ENCODE measurements at places on chromosomes 12 and 14.
A peak's percentile ranks its signal among the peaks of the same experiment; 100 is the strongest.

DNA sequence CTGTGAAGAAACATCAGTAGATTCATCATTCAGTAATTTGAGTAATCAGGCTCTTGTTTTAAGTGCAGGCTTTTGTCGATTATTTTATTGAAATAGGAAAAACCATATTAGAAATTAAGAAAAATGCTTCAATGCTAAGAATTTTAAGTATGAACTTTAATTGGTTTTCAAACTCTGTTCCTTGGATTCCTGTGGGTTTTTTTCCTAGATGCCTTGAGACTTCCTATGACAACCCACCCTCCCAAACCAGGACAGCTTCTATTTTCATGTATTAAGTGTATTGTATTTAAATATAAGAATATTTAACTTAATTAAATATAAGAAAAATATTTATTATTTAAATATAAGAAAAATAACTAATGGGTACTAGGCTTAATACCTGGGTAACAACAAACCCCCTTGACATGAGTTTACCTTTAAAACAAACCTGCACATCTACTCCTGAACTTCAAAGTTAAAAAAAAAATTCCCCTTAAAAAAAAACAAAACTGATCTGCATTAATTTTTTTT is 3.0 kb downstream of the ARHGAP5 start:
- DNase-seq: no peak

GRCh38 chr12:70267550-70267949 is 24.3 kb downstream of the CNOT2 start:
- no peak for DNase-seq

DNA sequence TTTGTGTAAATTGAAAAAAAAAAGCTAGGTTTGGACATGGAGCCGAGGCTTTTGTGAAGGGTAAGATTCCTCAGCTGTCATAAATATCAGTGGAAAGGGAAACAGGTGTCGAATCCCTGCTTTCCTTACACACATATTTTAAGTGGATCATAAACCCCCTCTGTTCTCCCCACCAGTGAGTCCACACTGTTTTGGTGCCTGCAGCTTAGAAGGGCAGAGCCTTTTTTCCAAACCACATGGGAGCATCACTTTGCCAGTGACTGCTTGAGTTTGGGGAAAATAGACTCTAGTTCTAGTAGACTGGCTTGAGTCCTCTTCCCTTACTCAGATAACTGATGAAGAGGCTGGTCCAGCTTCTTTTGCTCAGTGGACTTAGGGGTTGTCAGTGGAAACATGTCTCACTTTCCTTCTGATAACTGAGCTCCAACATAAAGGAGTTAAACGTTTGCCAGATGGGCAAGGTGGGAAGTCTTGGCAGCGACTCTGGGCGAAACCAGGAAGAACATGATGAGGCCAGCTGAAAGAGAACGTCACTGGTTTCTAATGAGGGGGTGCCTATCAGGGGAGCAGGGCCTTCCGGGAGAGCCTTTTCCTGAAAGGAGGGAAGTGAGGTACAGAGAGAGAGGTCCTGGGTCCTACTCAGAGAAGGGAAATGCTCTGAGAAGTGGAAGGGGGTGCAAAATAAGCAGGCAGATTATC is 168.1 kb upstream of the PARP11 start:
- DNase-seq: no peak

DNA sequence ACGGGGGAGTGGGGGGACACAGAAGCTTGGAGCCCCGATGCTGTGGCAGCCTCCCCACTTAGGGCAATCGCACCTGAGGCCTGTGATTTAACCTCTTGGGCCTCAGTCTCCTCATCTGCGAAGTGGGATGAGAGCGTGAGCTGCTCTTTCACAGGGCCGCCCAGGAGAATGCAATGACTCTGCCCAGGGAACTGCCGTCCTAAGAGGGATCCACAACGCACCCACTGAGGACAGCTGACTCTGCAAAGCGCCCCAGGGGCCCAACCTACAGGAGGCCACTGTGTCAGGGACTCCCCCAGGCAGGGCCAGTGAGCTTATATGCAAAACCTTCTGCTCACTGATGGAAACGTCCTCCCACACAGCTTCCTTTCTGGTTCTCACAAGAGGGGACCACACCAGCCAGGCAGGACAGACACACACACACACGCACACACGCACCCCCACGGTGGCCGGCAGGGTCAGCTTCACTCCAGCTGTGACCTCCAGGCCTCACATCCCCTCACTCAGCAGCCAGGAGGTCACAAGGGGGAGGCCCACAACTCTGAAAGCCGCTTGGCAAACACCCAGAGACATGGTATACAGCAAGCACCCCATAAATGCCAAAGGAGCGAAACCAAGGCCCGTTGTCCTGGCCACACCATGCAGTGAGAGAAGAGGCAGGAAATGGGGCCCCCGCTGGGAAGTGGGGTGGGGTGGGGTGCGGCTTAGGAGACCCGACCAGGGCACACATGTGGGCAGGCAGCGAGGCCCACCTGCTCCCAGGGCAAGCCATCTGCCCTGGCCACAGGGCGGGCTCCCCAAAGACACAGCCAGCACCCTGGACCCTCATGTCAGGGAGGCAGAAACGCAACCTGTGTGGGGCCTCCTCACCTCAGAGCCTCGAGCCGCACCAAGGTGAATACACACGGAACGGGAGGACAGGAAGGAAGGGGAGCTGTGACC is 73.3 kb downstream of the NCOR2 start:
- DNase-seq: peak; percentile 74

- no peak for DNase-seq
These were observed 110.6 kb downstream of the TTC8 start for GRCh38 chr14:88935083-88935482.

DNA sequence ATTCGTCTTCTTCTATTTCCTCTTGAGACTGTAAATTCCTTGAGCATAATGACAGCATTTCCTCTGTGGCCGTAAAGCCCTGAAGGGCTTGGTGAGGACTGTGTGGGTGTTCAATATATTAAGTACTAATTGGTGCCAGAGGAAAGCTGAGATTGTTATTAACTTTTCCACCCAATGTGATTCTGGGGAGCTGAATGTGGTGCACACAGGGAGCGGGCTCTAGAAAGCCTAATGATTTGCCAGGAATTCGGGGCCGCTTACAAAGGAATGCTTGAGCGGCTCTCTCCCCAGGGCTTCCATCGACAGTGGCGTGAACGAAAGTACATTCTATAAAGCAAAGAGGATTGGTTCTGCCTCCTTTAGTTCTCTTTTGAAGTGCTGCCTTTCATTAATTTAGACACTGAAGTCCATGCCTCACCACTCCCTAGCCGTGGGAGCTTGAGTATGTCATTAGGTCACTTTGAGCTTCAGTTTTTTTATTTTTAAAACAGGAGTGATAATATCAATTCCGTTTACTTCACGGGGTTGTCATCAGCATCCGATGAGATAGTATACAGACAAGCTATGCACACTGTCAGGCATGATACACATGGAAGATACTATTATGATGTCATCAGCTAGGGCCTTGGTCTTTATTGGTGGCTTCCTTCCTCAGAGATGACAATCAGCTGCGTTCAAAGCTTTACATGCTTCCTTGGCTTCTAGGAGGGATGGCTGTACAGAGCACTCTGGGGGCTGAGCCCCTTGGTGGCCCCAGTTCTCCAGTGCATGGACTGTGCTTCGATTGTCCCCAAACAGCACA is 11.0 kb upstream of the GSG1 start:
- DNase-seq: no peak

DNA sequence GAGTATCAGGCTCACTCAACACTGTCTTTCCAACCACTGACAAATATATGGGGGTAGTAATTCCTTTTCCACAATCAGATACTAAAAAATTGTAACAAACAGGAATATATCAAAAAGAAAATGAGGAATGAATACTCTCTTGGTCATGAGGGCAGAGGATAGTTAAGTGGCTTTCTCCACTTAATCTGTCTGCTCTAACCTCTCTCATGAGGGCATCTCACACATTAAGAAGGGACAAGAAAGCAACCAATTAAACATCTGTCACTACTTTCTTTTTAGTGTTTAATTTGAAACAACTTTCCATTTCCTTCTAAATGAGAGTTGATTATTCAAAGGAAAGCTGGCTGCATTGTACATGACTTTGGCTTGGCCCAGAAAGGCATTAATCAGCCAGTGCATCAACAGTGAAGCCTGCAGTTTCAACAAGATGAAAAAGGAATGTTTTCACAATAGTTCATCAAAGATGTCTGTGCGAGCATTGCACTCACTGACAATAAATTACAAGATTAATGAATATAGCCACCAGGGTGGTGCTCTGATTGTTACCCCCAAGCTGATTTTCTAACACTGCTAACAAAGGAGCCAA is 142.0 kb downstream of the SEC23A start:
- no peak for DNase-seq

- DNase-seq: no peak
These were observed 338.2 kb downstream of the TRHDE start for GRCh38 chr12:72610342-72610741.

GRCh38 chr12:30517320-30517719 is 178.3 kb downstream of the IPO8 start:
- no peak for DNase-seq

DNA sequence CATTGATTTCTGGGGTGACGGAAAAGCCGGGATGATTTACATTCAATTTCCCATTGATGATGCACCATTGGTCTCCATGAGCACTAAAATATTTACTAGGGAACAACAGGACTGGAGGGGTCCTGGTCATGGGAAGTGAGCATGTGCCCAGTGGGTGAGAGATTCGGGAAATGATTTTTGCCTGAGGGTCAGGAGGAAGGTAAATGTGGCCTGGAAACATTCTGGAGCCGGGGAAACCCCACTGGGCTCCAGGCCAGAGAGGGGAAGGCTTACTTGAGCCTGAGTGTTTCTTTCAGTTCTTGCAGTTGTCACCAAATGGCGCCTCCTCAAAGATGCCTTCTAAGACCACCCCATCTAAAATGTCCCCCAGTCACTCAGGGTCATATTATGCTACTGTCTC is 532.3 kb upstream of the TBX3 start:
- DNase-seq: no peak

GRCh38 chr12:109488051-109488665 is 10.7 kb downstream of the UBE3B start:
- no peak for DNase-seq

DNA sequence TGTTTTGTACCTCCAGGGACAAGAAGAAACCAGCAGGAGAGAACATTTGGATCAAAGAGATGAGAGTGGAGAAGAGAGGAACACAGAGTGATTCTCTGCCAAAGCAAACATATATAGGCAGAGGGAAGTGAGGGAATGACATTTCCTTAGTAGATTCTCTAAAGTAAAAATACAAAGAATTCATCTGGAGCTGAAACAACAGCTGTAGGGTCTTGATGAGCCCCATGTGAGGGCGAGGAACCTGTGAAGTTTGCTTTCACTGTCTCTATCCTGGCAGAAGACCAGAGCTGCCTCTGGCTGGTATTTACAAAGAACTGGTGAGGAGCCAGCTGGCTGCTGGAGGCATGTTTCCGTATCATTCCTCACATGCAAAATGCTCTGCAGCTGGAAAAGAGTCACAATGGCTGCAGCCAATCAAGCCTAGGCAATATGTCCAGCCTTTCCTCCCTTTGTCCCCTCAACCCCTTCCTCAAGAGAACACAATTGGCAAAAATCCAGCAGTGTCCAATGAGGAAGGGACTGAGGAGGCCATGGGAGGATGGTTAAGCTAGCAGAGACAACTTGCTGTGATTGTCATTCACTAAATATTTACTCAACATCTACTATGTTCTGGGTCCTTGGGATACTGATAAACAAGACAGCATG is 122.5 kb downstream of the PHLDA1 start:
- no peak for DNase-seq

DNA sequence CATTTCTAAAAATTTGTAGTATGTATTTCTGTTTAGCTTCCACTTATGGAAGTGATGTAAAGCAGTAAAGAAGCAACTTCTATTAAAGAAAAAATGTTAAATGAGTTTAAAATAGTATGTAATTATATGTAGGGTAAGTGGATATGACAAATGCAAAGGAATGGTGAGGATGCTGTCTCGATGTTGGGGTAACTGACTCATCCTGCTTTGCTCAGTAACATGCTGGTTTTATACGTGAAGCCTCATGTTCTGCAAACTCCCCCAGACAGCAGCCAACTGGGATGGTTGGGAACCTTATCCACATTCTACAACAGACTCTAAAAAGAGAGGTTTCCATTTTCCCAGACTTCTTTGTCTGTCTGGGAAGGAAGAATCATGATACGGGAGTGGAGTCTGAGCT is 1006.4 kb upstream of the TMEM132C start:
- no peak for DNase-seq

GRCh38 chr12:81843599-81843998 is 84.4 kb upstream of the PPFIA2 start:
- DNase-seq: no peak

DNA sequence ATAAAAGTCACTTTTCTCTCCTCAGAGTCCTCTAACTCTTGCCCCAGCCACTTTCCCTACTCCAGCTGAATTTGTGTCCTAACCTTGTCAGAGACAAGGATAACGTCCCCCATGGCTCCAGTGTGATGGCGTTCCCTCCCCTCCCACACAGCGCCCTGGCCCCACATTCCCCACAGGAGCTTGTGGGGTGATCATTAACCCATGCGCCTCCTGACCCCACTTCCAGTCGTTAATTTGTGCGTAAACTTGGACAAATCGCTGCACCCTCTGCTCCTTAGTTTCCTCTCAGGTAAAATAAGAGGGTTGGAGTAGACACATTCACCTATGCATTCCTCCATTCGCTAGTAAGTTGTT is 22.9 kb upstream of the BCDIN3D start:
- no peak for DNase-seq

DNA sequence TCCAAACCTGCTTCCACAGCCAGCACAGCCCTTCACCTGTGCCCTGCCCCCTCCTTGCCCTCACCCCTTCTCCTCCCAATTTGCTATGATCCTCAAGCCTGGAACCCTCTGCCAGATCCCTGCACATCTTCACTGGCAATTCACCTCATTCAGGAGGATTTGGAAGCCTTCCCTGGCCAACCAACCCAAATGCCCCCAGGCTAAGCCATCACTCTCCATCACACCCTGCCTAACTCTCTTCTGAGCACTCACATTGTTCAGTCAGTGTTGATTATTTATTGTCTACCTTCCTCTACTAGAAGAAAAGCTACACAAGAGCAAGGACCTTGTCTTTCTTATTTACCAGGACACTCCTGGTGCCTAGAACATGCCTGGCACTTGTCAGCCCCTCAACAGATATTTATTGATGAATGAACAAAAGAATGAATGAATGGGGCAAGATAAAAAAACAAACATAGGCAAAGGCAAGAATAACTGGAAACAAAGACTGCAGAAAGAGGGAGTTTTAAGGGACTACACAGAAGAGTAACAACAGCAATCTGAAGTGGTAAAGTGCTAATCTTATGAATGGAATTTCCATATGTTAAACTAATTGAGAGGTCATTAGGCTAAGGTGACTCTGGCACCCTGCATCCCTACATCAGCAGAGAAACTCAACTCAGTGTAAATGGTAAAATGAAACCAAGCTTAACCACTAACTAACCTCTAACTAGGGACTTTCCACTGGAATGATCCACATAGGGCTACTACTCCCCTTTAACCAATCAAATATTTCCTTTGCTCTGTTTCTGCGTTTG is 33.4 kb downstream of the TMTC1 start:
- DNase-seq: no peak

DNA sequence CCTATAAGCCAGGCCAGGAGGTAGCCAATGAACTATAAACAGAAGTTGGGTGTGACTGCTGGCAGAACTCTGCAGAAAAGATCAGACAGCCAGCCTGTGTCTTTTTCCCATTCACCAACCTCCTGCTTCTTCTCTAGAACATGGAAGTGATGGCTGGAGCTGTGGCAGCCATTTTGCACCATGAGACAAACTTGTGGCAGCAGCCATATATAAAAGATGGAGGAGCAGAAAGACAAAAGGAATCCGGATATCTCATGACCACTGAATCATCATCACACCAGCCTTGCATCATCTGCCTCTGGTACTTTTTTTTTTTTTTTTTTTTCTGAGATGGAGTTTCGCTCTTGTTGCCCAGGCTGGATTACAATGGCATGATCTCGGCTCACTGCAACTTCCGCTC is 8.7 kb downstream of the BEGAIN start:
- no peak for DNase-seq

Data from stimulated activated CD4-positive, alpha-beta T cell treated with anti-CD3 and anti-CD28 coated beads, TNF-alpha, amount 100 ng/mL, for 24 hours (primary cell).